ENCODE measurements at places on chromosomes 1 and 21.

DNA sequence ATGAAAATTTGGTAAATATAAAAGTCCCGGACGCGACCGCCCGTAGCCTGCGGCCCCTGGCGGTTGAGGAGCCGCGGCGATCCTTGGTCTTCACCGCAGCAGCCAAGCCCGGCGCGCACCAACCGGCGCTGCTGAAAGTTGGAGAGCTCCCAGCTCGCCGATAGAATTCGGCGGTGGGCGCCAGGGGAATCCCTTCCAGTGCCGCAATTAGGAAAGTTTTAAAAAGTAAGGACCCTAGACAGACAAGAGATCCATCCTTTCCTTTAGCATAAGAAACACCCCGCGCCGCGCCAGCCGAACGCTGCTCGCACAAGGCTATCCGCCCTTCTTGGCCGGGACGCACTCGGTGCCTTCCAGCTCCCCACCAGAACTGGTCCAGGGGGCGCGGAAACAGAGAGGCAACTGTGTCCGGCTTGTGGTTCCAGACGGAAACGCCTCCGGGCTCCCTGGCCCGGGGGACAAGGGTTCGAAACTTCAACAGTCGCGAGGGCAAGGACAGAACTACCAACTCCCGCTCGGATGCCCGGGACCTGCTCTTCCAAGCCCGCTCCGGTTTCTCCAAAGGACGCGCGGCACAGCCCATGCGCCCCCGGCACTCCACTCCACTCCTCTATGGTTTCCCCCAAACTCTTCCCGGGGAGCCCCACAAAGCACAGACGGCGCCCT is 1.7 kb downstream of the FAM78B start:
- peak; percentile 51 for DNase-seq

GRCh38 chr1:66774438-66774837 is 22.2 kb downstream of the DYNLT5 start:
- peak; percentile 7 for DNase-seq

- DNase-seq, result no peak
These were observed 28.0 kb upstream of the EVA1B start for GRCh38 chr1:36351227-36351977.

GRCh38 chr1:89719502-89720306 is 86.8 kb downstream of the LRRC8C start:
- peak; percentile 4 for DNase-seq

DNA sequence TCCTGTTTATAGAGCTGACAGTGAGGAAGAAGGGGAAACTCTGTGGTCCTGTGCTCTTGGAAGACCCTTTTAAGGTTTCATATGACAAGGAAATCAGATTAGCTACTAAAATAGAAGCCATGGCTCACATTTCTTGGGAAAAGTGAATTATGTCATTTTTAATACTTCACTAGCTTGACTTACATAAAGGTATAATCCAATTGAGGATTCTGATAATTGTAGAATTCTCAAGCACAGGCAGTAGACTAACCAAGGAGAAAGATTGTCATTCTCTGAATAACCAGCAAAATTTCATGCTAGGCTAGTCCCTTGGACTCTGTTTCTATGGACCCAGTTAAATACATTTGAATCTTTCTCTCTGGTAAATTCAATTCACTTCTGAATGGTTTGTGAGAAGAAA is 613.0 kb upstream of the BEND5 start:
- no peak for DNase-seq

DNA sequence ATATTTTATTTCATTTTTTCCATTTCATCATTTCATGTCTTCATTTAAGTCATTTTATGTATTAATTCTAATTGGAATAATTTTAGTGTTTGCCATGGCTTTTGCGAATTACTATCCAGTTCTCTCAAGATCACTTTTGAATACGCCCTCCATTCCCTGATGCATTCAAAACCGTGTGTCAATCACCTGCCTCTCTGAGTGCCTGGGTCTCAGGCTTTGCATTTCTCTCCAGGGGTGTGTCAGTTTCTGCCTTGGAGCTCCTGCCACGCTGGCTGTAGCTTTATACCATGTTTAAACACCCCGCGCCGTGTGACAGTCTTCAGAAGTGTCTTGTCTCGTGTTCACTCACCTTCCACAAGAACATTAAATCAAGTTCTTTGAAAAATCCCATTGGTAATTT is 7.4 kb upstream of the DNMT3L start:
- no peak for DNase-seq

- no peak for DNase-seq
These were observed 6.2 kb downstream of the TMEM59 start for GRCh38 chr1:54046671-54047383.

GRCh38 chr1:213423605-213424004 is 372.6 kb downstream of the RPS6KC1 start:
- no peak for DNase-seq

GRCh38 chr1:210231846-210232510 is 618 bp upstream of the SERTAD4 start:
- peak; percentile 84 for DNase-seq

GRCh38 chr1:231611851-231612250 is 14.7 kb upstream of the DISC1 start:
- peak; percentile 73 for DNase-seq

DNA sequence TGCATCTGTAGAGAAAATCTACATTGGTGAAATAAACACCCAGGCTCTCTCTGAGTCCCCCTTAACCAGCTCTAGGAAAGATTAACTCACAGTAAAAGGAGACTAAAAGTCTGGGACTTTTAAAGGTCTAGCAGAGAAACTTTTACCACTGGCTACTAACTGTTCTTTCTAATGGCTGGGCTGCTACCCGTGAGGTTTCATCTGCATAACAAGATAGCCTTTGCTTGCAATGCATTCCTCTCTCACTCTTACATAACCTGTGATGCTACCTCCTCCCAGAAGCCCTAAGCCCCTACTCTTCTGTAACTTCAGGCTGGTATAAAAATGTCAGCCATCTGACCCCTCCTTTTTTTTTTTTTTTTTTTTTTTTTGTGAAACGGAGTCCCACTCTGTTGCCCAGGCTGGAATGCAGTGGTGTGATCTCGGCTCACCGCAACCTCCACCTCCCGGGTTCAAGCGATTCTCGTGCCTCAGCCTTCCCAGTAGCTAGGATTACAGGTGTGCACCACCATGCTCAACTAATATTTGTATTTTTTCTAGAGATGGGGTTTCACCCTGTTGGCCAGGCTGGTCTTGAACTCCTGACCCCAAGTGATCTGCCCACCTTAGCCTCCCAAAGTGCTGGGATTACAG is 344.2 kb downstream of the RGS7 start:
- DNase-seq, result no peak

DNA sequence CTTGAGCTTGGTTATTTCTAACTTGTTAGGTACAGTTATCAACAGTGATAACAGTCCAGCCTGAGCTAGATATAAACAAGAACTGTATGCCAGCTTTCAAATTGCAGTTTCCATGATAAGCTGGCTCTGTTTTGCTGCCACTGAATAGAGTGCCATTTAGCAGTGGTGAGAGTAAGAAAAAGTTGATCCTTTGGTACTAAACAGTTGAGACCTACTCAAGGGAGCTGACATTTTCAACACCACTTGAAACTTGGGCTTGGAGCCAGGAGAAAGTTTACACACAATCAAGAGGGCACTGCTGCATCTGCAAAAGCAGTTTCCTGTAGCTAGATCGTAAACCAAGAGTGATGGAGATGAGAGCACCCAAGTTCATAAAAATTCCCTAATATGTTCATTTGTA is 131.3 kb downstream of the RGS7 start:
- no peak for DNase-seq

DNA sequence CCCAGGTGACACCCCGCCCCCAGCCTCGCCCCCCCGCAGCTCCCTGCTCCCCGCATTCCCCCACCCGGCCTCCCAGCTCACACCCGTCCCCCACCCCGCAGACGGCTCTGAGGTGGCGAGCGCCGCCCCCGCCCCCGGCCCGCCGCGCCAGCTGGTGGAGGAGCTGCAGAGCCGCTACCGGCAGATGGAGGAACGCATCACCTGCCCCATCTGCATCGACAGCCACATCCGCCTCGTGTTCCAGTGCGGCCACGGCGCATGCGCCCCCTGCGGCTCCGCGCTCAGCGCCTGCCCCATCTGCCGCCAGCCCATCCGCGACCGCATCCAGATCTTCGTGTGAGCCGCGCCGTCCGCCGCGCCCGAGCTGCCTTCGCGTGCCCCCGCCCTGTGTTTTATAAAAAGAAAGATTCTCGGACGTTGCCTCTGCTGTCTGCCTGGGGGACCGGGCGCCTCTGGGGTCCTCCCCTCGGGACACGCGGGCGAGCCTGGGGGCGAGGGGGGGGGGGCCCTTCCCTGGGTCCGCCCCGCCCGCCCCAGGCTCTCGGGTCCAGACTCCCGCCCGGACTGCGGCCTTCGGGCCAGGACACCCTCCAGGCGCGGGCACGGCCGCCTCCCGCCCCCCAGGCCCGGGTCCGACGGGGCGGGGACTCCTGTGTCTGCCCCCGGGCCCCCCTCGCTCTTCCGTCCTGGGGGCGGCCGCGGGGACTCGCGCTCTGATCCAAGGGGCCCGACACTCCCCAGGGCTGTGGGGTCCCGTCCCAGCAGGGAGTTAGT is 1.6 kb upstream of the MMP23B start:
- peak; percentile 96 for DNase-seq

DNA sequence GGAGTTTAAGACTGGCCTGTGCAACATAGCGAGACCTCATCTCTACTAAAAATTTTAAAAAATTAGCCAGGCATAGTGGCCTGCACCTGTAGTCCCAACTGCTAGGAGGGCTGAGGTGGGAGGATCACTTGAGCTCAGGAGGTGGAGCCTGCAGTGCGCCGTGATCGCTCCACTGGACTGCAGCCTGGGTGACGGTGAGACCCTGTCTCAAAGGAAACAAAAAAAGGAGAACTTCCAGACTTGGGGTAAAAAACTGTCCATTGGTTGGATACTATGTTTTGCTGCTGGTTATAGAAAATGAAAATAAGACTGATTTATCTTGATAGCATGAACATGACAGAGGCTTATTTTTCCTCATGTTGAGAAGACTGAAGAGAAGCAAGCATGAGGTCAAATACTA is 79.4 kb downstream of the WDR4 start:
- DNase-seq, result no peak

DNA sequence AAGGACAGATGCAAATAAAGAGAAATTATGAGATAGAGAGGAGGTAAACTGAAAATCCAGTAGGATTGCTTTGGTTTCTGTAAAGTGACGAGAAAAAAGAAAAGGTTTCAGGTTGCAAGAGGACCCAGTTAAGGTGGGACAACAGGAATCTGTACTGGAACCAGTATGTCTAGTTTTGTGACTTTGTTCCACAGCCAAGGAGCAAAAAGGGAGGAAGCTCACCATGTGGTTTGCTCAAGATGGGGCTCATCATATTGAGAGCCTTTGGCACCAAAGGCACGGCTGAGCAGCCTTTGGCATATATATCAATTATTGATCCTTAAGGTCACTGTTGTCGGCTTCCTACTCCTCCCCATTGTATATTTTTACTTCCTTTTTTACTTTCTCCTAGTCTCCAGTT is 1.8 kb upstream of the ZDHHC18 start:
- no peak for DNase-seq

- no peak for DNase-seq
These were observed 20.8 kb downstream of the OBSCN start for GRCh38 chr1:228228601-228229074.

DNA sequence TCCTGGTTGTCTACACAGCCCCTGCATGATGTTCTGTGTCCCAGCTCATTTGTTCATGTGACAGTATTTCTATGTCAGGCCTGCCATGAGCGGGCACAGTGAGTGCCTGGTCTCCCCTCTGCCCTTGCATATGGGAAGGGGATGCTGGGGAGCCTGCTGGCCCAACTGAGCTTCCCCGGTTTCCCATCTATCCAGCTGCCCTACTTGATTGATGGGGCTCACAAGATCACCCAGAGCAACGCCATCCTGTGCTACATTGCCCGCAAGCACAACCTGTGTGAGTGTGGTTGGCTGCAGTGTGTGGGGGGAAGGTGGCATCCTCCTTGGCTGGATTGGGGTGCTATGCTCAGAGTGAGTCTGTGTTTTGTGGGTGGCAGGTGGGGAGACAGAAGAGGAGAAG is 1.5 kb downstream of the GSTM4 start:
- no peak for DNase-seq

- no peak for DNase-seq
These were observed 7.0 kb downstream of the CFAP45 start for GRCh38 chr1:159892944-159893343.

- DNase-seq, result no peak
These were observed 10.1 kb upstream of the CNN3 start for GRCh38 chr1:94936861-94937620.

- no peak for DNase-seq
These were observed 610.6 kb upstream of the ZP4 start for GRCh38 chr1:238501290-238501689.

DNA sequence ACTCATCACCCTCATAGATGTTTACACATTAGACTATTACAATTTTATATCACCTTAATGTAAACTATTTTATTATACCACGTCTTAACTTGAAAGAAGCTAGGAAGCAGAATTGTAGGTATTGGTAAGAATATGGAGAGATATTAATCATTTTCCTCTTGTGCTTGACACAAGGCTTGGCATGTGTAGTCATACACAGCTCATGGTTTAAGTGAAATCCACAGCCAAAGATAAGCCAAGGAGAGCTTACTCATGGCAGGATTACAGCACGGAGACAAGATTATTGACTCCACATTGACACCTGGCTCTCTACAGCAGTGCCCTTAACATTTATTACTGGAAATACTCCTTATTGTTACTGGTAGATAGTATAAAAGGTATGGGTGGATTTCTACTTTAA is 68.4 kb upstream of the ADGRL4 start:
- no peak for DNase-seq

GRCh38 chr1:96365596-96366390 is 355.8 kb upstream of the PTBP2 start:
- DNase-seq, result no peak

GRCh38 chr1:208951908-208952307 is 631.6 kb upstream of the CAMK1G start:
- peak; percentile 30 for DNase-seq

GRCh38 chr1:37656881-37657280 is 22.2 kb upstream of the RSPO1 start:
- DNase-seq, result no peak

- no peak for DNase-seq
These were observed 8.0 kb upstream of the SYTL1 start for GRCh38 chr1:27333717-27334279.

DNA sequence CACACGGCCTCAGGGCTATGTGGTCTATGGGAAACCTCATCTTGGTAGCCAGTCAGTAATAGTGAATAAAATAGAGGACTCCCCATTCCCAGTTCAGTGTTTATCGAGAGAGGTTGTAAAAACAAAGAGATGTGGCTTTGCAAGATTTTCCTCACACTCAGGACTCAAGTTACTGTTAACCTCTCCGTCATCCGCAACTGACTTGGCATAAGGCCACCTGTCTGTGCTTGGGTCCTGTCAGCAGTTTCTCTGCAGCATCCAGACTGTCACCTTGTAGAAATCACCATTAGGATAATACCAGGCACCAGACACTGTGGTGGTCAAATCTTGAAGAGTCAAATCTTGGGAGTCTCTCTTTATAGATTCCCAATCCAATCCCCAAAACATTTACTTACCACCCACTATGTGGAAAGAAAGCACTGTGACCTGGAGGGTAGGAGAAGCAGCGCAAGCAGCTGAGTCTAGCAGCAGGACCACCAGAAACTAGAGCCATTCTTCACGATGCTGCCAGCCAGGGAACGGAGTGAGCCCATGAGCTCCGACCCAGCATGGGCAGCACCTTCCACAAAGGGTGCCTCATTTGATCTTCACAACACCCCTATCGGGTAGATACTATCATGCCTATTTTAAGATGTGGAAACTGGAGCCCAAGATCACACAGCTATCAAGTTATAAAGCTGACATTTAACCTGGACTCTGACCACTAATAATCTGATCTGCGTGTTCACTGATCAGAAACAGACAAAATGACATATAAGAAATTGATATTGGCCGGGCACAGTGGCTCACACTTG is 5.6 kb upstream of the GPR25 start:
- DNase-seq, result peak; percentile 68

GRCh38 chr1:219443763-219444162 is 169.1 kb downstream of the ZC3H11B start:
- no peak for DNase-seq

All from NCI-H2171 treated with DMSO at 0.1 percent for 48 hours (cell line).